ENCODE measurements at places on chromosomes 12 and 14.
A peak's percentile ranks its signal among the peaks of the same experiment; 100 is the strongest.

GRCh38 chr14:89900802-89901201 lies 53.7 kb downstream of the EFCAB11 start:
- DNase-seq: no peak

DNA sequence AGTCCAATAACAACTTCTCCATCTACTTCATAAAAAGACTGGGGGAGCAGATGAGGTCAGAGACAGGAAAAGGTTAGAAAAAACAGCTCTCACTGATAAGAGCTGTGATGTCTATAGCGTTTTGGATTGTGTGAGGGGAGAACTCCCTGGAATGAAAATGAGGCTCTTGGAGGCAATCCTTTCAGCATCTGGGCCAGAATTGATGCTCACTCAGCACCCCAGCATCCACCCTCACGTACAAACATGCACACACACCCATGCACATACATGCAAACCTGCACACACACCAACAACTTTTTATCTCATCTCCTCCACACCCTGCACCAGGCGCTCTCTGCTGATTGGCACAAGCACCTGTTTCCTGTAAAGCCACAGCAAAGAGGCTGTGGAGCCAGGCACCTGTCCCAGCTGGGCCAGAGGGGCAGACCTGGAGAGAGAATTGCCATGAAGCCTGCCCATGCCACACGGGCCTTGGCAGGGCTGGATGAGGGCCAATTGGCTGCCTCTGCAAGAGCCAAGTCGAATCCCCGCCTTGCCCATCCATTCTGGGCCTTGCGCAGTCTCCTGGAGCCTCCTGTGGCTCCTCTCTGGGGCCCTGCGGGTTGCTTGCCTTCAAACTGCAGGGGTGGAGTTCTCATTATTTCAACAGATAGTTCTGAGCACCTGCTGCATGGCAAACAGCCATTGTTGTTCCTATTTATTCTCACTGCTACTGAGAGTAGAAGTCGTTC lies 53.1 kb downstream of the SYNE3 start:
- DNase-seq: no peak

DNA sequence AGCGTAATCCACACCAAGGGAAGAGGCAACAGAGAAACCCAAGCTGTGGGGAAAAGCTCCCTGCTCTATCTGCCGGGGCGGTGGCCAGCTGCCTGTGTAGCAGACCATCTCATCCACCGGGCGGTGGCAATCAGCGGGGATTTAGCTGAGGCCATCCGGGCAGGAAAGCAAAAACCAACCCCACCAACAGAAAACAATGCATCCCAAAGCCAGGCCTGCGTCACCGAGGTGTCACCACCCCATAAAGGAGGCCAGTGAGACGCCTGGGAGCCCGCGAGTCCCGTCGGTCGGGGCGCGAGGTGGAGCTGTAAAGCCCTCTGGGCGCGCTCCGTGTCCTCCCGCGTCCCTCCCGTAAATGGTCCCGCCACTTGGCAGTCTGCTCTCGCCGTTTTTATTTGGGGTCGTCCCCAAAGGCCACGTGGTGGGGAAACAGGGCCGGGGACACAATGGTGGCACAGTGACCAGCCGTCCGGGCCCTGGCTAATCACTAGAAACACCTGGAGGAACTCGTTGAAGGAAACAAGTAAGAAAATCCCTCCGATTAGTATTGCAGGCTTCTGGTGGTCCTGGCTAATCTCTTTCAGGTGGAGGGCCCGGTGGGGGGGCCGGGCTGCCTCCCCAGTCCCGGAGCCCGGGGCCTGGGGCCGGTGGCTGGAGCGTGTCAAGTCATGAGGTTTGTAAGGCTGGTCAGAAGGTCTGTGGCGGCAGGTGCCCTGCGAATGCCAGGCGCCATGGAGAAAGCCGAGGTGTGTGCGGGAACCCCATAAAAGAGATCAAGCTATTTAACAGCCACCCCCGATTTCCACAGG lies 94.7 kb upstream of the GSC start:
- DNase-seq: no peak

GRCh38 chr12:121958541-121959240 lies 40.3 kb downstream of the CFAP251 start:
- no peak for DNase-seq

- no peak for DNase-seq
These were observed 228.7 kb upstream of the CRY1 start for GRCh38 chr12:107322063-107322462.

GRCh38 chr12:68263366-68263765 lies 10.0 kb upstream of the IL22 start:
- DNase-seq: no peak

DNA sequence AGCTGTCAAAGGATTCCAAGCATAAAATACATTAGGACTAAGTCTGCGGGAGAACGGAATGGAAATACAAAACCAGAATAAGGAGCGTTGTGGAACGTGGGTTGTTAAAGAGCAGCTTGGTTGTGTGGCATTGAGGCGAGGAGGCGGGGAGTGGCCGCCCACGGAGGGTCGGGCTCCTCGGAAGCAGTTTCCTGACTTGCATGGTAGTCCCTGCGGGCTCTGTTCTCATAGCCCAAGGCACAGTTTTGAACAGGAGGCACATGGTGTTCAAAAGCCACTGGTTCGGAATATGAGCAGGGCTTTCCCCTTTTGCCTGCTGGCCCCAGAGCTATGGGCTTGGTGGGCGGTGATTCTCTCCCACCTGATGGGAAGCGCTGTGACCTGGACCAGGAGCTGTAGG lies 12.2 kb downstream of the DDX51 start:
- no peak for DNase-seq

GRCh38 chr12:19759227-19759626 lies 319.9 kb downstream of the AEBP2 start:
- no peak for DNase-seq

- peak; percentile 80 for DNase-seq
These were observed 107.3 kb downstream of the PPP2R5E start for GRCh38 chr14:63435838-63436237.

DNA sequence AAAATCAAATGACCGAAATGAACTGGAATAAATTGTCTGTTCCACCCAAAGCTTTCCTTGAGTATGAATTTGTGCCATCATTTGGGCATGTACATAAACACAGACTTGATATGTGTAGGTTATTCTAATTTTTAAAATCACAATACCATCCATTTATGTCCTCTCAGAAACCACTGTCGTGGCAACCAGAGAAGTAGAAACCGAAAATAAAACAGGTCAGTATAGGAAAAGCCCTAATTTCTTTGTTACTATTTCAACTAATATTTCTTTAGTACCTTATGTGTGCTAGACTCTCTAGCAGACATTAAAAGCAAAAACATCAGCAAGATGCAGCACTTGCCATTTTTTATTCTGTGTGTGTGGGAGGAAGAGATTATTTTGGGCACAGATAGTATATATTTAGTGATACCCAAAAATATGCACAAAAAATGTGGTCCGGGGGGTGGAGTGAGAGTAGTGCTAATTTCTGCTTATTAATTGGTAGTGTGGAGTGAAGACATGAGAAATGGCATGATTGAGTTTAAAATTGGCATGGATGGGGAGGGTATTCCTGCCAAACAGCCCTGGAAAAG lies 130.8 kb upstream of the CNTN1 start:
- no peak for DNase-seq

- DNase-seq: no peak
These were observed 132.8 kb downstream of the TTLL5 start for GRCh38 chr14:75793806-75794205.

- peak; percentile 31 for DNase-seq
These were observed 5.5 kb downstream of the NDRG2 start for GRCh38 chr14:21019366-21019765.

DNA sequence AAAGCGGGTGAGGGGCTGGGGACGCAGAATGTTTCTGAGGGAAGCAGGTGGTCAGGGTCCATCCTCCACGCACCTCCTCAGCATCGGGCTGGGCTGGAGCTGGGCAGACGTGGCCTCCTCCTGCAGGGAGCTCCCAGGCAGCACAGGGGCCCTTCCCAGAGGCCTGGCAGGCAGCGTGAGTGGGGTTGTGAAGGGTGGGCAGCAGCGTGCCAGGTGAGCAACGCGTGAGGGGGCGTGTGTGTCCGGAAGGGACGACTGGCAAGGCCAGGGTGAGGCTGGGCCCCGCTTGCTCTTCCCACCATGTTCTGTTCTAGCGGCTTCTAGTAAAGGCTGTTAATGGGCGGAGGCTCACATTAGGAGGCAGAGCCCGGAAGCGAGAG lies 17.1 kb downstream of the ANKRD9 start:
- DNase-seq: no peak

- DNase-seq: no peak
These were observed 466 bp downstream of the SAV1 start for GRCh38 chr14:50667684-50667995.

DNA sequence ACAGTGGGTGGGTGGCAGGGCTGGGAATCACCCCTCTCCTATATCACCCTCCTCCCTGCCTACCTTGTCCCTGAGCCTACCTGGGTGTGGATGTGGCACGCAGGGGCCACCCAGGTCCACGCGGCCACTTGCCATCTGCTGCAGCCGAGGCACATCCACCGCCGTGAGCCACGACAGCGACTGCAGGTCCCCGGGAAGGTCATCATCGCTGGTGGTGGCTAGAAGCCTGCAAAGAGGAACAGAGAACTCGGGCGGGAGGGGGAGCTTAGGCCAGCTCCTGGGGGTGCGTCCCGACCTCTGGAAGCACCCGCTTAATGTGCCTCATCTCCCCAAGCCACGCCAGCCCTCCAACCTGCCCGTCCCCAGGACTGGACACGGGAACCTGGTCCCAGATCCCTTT lies 19.0 kb downstream of the FOXN4 start:
- DNase-seq: no peak

GRCh38 chr14:94213021-94213420 lies 38.9 kb downstream of the PPP4R4 start:
- no peak for DNase-seq

GRCh38 chr12:130405332-130405731 lies 67.6 kb downstream of the PIWIL1 start:
- no peak for DNase-seq

DNA sequence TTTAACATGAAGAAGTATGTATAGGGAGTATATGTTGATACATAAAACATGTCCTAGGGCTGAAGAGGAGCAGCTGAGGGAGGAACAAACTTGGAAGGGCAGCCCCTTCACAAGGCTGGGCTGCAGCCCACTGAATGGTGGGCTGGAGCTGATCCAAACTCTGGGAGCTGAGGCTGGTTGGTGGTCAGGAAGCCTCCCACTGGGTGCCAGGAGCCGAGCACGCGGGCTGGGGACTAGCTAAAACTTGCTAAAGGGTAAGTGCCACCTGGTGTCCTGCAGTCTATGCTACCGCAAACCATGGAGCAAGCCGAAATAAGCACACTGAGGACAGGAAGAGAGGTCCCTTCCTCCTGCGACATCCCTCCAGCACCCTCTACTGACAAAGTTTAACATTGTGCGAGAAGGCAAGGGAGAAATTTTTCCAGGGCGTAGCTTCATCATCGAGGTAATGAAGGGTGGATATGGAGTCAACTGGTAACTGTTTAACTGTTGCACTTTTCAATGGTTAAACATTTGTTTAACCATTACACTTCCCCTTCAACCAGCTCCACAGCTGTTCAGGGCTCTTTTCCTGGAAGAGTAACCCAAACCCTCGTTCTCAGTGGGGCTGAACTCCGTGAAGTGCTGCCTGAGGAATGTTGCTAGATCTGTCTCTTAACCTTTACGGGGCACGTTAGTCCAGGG lies 42.2 kb downstream of the EGLN3 start:
- DNase-seq: no peak

- DNase-seq: no peak
These were observed 183.2 kb downstream of the EPS8 start for GRCh38 chr12:15605881-15606590.

DNA sequence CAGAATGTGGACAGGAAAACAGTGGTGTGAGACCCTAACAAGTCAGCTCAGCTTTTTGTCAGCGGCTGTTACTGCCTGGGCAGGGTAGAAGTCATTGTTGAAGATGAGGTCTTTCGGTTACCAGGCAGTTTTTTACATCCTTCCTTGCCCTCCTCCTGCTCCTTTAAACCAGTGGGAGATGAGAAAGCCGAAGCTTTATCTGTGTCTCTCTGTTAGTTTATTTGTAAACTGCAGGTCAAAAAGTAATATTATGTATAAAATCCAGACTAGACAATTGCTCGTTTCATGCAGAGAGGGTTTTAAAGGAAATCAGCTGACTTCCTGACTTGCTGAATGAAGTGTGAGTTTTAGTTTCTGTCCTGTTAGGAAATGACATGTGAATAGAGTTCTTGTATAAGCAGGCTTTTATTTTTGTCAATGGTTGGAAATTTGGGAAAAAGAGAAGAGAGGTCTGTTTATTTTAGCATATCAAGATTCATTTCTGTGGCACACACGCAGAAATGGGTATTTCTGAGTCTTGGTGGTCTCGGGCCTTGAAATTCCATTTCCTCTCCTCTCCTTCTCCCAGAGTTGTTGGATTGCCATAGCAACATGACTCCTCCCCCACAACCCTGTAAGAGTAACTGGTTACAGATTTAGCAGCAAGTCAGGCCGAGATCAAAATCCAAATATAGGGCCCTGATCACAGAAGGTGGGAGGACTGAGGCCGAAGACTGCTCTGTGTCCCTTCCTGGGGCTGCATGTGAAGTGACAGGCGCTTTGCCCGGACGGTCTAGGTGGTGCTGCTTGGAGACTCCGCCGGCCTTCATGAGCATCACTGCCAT lies 60.8 kb downstream of the SAMD4A start:
- DNase-seq: peak; percentile 79

- DNase-seq: no peak
These were observed 21.5 kb upstream of the SLC2A13 start for GRCh38 chr12:40127408-40127807.

DNA sequence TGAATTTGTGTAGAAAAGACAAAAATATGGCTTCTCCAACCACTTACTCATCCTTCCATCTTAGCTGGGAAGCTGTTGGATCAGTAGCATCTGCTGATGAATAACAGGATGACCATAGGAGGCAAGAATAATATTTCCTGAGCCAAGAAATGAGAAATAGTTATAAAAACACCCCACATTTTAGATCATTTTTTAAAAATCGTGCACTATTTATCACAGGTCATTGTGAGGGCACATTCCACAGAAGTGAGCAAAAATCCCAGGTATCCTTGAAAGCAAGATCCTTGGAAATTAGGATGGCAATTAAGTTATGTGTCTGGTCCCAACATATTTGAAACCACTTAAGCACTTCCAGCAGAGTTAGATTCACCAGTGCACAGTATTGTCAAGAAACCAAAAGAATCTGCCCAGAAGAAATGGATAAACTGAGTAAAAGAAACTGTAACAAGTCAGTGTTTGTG lies 8.4 kb downstream of the FAR2 start:
- DNase-seq: no peak

GRCh38 chr14:100330388-100330931 lies 7.3 kb downstream of the SLC25A47 start:
- DNase-seq: no peak

GRCh38 chr12:6465467-6466183 lies 4.9 kb downstream of the VAMP1 start:
- DNase-seq: no peak

DNA sequence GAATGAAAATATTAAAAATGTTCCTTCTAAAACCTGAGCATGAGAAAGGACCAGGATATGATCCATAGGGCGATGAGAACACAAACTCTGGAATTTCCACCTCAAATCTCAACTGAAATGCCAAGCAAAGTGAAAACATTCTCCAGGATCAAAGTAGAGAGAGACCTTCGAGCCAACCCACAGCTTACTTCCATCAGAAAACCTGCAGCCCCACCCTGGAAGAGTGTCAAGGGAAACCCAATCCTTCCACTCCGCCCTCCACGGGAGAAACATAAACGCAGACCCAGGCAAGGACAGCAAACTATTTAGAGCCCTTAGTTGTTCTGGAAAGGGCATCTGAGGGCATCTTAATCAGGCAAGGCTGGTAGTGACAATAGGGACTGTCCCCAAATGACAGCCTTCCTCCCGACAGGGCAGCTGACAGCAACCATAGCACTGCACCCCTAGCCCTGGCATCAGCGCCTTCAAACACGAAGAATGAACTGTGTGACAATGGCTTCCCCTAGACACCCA lies 21.8 kb downstream of the SLC15A4 start:
- DNase-seq: no peak

All from coronary artery (tissue), 2 donors.